Hematopoietic multipotent progenitor cell treated with erythropoietin and hydrocortisone succinate and interleukin-3 and kit ligand, for 4 days (in vitro differentiated cells): ENCODE measurements at places on chromosomes 3 and 15.

- peak; percentile 93 for DNase-seq
These were observed 70.4 kb downstream of the KLF13 start for GRCh38 chr15:31396881-31397560.

- no peak for DNase-seq
These were observed 67.4 kb downstream of the GADL1 start for GRCh38 chr3:30827080-30827479.

DNA sequence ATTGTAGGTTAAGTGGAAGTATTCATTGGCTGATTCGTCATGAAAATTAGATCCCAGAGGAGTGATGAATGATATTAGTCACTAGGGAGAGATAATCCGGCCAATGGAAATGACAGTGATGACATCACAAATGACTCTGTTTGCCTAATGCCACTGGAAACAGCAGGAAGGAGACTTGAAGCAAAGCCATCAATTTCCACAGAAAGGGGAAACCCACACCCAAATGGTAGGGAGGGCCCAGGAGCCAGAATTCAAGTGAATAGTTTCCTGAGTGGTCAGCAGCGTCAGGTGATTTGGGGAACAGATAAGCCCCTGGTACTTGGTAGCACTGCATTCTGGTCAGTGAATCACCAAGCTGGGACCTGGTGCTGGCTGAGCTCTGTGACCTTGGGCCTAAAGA, 3.3 kb upstream of the ADAMTS9 start:
- DNase-seq, result no peak

DNA sequence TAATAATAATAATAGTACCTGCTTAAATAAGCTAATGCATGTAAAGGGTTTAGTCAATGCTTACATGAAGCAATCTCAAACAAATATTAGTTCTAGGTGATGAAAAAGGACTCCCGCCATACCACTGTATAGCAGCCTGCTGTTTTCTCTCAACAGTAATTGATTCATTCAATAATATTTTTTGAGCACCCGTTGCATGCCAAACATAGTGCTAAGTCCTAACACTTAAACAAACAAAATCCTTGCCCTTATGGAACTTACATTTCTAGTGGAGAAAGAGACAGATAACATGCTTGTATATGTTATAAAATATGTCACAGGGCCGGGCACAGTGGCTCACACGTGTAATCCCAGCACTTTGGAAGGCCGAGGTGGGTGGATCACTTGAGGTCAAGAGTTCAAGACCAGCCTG, 61.2 kb upstream of the FLNB start:
- DNase-seq, result no peak

GRCh38 chr15:35215093-35215492, 130.0 kb upstream of the NANOGP8 start:
- DNase-seq, result no peak

GRCh38 chr3:73364517-73364916, 260.2 kb downstream of the PDZRN3 start:
- no peak for DNase-seq

DNA sequence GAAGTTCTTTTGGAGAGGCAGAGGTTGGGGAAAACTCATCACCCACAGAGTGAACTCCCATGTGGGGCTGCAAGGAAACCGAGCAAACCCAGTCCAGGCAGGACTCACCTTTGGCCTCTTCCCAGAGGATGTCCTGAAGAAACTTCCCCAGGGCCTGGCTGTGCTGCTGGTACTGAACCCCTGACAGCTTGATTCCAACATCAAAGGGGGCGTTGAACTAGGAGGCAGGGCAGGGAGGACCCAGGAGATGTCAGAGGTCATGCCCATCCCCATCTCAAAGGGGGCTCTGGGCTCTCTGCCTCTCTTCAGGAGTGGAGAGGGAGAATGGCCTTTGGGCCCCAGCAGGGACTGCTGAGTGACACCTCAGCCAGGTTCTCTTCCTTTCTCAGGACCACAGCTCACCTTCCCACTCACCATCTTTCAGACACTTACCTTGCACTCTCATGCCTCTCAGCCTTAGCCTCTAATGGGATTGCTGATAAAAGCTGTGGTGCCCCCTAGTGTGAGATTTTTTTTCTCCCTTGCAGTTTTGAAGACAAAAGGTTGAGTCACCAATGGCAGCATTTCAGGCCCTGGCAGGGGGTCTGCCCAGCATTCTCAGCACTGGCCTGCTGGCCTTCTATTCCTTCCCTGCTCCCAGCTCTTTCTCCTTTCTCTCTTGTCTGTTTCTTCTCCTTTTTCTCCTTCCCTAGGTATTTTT, 6.0 kb downstream of the GHRL start:
- peak; percentile 77 for DNase-seq
